ENCODE measurements at places on chromosomes 5 and 9.
A peak's percentile ranks its signal among the peaks of the same experiment; 100 is the strongest.

DNA sequence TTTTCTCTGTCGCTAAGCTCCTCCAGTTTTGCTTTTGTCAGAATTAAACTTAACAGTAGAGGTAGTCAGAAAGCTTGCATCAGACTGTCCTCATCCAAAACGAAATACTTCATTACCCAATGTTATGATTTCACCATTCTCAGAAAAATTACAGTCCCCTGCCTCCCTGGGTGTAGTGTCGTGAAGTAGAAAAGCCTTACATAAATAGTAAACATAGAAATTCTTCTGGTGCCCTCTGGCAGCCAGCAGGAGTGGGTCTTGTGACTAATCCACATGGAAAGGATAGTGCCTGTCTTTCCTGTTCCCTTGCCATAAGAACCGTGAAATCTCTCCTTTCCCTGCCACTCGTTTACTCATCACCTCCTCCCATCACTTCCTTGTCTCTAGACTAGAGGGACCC is 230.6 kb downstream of the GNA14 start:
- H3K27me3 ChIP-seq: no peaks in the 10 kb centered on the region
- DNase-seq: no peak
- no peak overlapping the region for H3K27ac ChIP-seq
- H3K4me1 ChIP-seq: no peaks in the 10 kb centered on the region

DNA sequence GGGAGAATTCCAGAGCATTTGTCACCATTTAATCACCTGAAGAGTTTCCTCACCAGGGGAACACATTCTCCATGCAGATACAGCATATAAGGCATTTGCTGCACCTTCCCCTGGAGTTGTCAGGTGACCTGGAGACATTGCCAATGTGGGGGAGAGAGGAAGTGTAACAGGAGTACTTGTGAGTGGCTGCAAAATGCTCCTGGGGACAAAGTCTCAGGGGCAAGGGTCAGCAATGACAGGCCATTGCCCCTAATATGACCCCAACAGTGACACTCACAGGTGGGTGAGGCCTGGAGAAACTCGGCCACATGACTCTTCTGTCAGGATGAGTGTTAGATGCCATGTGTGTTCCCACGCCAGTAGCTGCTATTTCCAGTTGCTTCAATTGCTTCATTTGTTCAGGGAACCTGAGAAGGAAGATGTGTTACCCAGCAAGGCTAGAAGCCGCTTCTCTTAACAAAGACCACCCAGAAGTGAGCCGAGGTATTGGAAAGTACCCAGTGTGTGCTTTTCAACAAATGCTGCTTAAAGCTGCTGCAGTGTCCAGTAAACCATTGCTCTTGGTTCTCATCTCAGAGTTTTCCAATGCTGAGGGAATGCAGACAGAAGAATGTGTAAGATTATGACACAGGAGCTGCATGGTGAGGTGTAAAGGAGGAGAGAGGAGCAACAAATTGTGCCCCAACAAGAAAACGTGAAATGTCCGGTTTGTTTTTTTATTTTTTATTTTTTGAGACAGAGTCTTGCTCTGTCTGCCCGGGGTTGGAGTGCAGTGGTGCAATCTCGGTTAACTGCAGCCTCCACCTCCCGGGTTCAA is 128.2 kb upstream of the SLC44A1 start:
- peaks cover 21% of the 10 kb centered on the region for H3K4me1 ChIP-seq
- H3K27me3 ChIP-seq: peaks cover 4% of the 10 kb centered on the region
- no peaks in the 10 kb centered on the region for H3K36me3 ChIP-seq

- no peak overlapping the region for H3K27ac ChIP-seq
- H3K36me3 ChIP-seq: peaks cover 20% of the 10 kb centered on the region
- H3K4me3 ChIP-seq: no peak overlapping the region
- H3K27me3 ChIP-seq: no peaks in the 10 kb centered on the region
- DNase-seq: no peak
These were observed 291.2 kb downstream of the ARHGAP26 start for GRCh38 chr5:143061161-143061945.

- peaks cover 42% of the 10 kb centered on the region for H3K36me3 ChIP-seq
- DNase-seq: no peak
- H3K27ac ChIP-seq: no peak overlapping the region
- no peaks in the 10 kb centered on the region for H3K27me3 ChIP-seq
These were observed 31.4 kb upstream of the TMOD1 start for GRCh38 chr9:97470076-97470475.

DNA sequence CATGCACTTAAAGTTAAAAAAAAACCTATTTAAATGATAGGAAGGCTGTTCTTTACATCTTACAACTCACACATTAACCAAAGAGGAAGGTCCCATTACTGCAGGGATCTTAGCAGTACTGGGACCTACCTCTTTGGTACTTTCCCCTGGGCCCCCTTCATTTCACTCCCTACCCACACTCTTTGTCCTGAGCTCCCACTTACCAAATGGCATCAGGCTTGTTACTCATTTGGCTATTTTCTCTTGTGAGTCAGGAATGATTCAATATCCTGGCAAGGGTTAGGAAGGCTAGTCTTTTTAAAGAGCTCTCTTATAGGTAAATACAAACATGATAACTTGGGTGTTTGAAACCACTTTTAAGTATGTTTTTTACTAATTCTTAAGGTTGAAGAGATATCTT is 117.4 kb upstream of the ELL2 start:
- no peak overlapping the region for H3K27ac ChIP-seq
- no peaks in the 10 kb centered on the region for H3K4me1 ChIP-seq
- peaks cover under 1% of the 10 kb centered on the region for H3K27me3 ChIP-seq
- no peaks in the 10 kb centered on the region for H3K36me3 ChIP-seq

DNA sequence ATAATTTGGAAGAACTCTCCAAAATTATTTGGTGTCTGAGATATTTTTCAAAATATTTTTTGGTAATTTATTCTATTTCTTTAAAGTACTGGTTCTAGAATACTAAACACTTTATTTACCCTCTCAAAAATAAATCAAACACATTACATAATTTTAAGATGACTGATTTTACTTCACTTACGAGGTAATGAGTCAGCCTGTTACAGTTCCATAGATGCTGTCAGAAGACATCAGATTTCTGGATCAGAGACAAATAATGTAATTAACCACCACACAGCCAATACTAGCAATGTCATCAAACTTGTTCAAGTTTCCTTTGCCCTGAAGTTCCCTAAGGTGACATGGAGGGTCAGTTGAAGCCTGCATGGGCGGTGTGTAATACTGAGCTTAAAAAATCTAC is 106.1 kb upstream of the CDH9 start:
- no peak overlapping the region for H3K4me3 ChIP-seq
- H3K36me3 ChIP-seq: no peaks in the 10 kb centered on the region
- no peak for DNase-seq
- H3K27ac ChIP-seq: no peak overlapping the region

GRCh38 chr5:95956021-95956899 is 5.4 kb downstream of the ELL2 start:
- no peaks in the 10 kb centered on the region for H3K27me3 ChIP-seq
- peaks cover 49% of the 10 kb centered on the region for H3K4me1 ChIP-seq
- no peak for DNase-seq
- H3K27ac ChIP-seq: no peak overlapping the region
- H3K36me3 ChIP-seq: peaks cover 18% of the 10 kb centered on the region

GRCh38 chr9:36306471-36307306 is 48.4 kb upstream of the GNE start:
- H3K36me3 ChIP-seq: no peaks in the 10 kb centered on the region
- H3K27ac ChIP-seq: no peak overlapping the region
- no peaks in the 10 kb centered on the region for H3K27me3 ChIP-seq
- no peak overlapping the region for H3K4me3 ChIP-seq
- peaks cover 2% of the 10 kb centered on the region for H3K4me1 ChIP-seq

GRCh38 chr5:89128906-89129625 is 246.1 kb upstream of the MEF2C start:
- no peaks in the 10 kb centered on the region for H3K27me3 ChIP-seq
- no peak for DNase-seq
- H3K4me3 ChIP-seq: no peak overlapping the region
- peaks cover 5% of the 10 kb centered on the region for H3K4me1 ChIP-seq

- no peak overlapping the region for H3K4me3 ChIP-seq
- peaks cover 7% of the 10 kb centered on the region for H3K36me3 ChIP-seq
- no peak for DNase-seq
- H3K27me3 ChIP-seq: no peaks in the 10 kb centered on the region
- no peak overlapping the region for H3K27ac ChIP-seq
- peaks cover 6% of the 10 kb centered on the region for H3K4me1 ChIP-seq
These were observed 456.7 kb downstream of the TLE4 start for GRCh38 chr9:80028501-80028900.

DNA sequence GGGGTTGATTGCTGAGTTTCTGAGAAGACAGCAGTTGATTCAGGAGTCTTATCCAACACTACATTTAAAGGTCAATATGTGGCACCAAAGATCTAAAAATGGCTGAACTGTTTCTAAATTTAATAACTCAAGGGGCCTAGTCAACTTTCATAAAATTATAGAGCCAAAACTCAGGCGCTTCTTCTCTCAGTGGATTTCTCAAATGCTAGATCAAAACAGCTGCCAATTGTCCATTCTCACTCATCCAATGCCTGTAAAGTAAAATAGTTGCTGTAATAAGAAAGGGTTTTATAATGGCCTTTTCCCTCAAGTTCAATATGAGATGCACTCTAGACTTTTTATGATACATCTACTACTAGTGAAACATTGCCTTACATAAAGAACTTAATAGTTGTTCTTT is 26.5 kb downstream of the ADAMTSL1 start:
- no peak overlapping the region for H3K27ac ChIP-seq
- no peaks in the 10 kb centered on the region for H3K4me1 ChIP-seq
- no peak for DNase-seq
- no peaks in the 10 kb centered on the region for H3K27me3 ChIP-seq

DNA sequence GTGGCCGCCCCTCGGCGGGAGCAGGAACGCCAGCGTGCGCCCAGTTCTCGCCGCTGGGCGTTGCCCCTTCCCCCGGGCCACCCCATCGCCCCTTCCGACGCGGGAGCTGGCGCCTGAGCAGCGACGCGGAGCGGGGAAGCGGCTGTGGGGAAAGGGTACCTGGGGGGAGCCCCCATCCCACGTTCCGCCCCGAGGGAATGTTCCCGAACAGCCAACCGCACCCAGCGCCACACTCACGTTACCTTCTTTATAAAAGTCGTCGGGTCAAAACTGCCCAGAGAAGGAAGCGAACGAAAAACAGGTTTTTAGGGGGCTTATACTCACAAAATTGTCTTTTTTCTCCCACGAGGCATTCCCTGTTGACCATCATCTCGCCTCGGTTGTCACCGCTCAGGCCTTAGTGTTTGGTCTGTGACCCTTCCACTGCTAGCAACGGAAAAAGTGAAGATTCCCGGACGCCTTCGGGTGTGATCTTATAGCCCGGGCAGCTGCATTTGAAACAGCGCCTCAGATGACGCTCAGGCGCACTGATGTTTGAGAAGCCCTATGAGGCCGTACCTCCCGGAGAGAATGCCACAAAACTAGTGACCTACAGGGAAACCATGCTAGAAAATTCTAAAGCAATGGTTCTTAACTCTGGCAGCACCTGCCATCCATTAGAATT is 475 bp upstream of the GOLM1 start:
- no peak overlapping the region for H3K27ac ChIP-seq
- H3K4me1 ChIP-seq: peaks cover 4% of the 10 kb centered on the region
- no peaks in the 10 kb centered on the region for H3K36me3 ChIP-seq
- H3K4me3 ChIP-seq: peak overlapping the region; percentile 91
- no peak for DNase-seq

DNA sequence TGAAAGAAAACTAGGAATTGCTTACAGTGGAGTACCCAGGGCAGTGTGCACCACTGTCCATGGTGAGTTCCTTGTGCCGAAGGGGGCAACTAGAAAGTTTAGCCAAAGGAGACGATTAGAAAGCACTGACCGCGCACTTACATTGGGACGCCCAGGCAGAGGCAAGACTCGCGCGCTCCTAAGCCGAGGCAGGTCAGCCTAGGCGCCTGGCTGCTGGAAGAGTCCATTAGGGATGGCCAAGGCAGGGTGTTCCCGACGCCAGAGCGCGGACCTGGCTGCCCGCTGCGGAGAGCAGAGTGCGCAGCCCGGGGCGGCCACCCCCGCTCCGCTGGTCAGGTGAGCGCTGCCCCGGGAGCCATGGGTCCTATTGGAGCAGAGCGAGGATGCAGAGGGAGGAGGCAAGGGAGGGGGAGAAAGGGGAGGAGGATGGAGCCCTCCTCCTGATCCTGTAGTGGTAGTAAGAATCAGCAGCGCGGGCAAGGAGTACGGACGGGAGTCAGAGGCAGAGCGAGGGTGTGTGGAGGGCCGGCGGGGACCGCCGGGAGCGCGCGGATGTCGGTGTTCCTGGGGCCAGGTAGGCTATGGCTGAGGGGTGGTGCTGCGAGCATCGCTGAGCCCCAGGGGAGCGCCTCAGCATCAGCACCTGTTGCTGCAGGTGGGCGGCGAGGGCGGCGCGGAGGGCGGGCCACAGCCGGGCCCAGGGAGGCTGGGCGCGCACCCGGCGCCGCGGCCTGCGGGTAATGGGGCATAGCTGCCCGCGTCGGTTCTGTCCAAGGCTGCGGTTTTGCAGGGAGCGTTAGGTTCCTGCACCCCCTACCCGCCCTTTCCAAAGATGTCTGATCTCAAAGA is at the start of gene ADGRV1:
Gene ADGRV1 (plus strand): TSS at position 454 of the 849 bp plus-strand sequence. CDS start 99 bp downstream, at position 553.
- H3K36me3 ChIP-seq: no peaks in the 10 kb centered on the region
- no peak for DNase-seq
- peaks cover 14% of the 10 kb centered on the region for H3K4me1 ChIP-seq
- peak within 1 kb of the TSS; percentile 24 for H3K27ac ChIP-seq

GRCh38 chr9:115400796-115401195 is 282.8 kb upstream of the TNC start:
- H3K27me3 ChIP-seq: no peaks in the 10 kb centered on the region
- no peaks in the 10 kb centered on the region for H3K4me1 ChIP-seq
- no peak for DNase-seq
- H3K36me3 ChIP-seq: no peaks in the 10 kb centered on the region
- H3K27ac ChIP-seq: no peak overlapping the region

DNA sequence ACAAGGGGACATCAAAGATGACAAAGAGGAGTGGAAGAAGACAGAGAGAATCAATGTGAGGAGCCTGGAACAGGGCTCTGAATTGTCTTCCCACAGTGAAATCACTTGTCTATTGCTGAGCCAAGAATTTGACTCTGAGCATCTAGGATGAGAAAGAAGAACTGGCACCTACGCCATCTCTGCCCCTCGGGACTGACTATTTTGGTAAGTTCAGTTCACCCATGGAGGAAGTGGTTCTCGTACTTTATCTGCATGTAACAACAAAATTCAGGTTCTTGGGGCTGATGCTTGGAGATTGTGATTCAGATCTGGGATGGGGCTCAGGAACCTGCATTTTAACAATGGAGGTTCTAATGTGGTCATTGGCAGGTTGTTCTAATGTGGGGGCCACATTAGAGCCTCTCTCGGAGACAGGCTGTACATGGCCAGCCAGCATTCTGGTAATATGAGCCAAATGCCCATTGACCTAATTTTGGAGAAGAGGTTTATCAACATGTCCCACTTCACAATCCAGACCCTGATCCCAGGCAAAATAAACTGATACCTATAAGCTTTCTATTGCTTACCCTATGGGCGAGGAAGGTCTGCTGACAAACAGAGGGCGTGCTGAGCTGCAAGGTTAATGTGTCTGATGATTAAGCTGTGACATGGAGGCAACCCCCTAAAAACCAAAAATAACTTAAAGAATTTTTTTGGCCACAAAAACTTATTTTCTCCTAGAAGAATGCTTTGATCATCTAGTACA is 2.7 kb upstream of the IL12B start:
- peak overlapping the region; percentile 88 for H3K4me3 ChIP-seq
- H3K27ac ChIP-seq: peak overlapping the region; percentile 99
- no peaks in the 10 kb centered on the region for H3K27me3 ChIP-seq
- H3K36me3 ChIP-seq: peaks cover 5% of the 10 kb centered on the region
- DNase-seq: peak; percentile 43
- H3K4me1 ChIP-seq: peaks cover 50% of the 10 kb centered on the region

GRCh38 chr9:38003230-38003629 is 65.8 kb downstream of the SHB start:
- no peak for DNase-seq
- H3K36me3 ChIP-seq: no peaks in the 10 kb centered on the region
- no peaks in the 10 kb centered on the region for H3K27me3 ChIP-seq
- no peak overlapping the region for H3K27ac ChIP-seq
- H3K4me3 ChIP-seq: no peak overlapping the region

All from memory B cell (primary cell).